ENCODE measurements at places on chromosomes 12 and 14. TPM values are rescaled to one million over a fixed set of nuclear protein-coding genes. Genes with fewer than 3 reads are reported as not detected.

Gene TSPAN8
- polyA plus RNA-seq: not detected

Gene CLEC1B
- not detected for polyA plus RNA-seq

Gene AMDHD1
- polyA plus RNA-seq: 0.04 TPM

Gene C14orf39
- polyA plus RNA-seq: 0.16 TPM

Gene CCDC38
- polyA plus RNA-seq: not detected

Gene SERPINA5
- not detected for polyA plus RNA-seq

Gene PARP11
- 5.4 TPM for polyA plus RNA-seq

Gene SAV1
- 33.8 TPM for polyA plus RNA-seq

Gene PYGL
- polyA plus RNA-seq: 60.4 TPM

Gene KCNMB4
- polyA plus RNA-seq: 0.14 TPM

Gene IL23A
- polyA plus RNA-seq: 0.19 TPM

Gene KRT72
- polyA plus RNA-seq: not detected

DNA sequence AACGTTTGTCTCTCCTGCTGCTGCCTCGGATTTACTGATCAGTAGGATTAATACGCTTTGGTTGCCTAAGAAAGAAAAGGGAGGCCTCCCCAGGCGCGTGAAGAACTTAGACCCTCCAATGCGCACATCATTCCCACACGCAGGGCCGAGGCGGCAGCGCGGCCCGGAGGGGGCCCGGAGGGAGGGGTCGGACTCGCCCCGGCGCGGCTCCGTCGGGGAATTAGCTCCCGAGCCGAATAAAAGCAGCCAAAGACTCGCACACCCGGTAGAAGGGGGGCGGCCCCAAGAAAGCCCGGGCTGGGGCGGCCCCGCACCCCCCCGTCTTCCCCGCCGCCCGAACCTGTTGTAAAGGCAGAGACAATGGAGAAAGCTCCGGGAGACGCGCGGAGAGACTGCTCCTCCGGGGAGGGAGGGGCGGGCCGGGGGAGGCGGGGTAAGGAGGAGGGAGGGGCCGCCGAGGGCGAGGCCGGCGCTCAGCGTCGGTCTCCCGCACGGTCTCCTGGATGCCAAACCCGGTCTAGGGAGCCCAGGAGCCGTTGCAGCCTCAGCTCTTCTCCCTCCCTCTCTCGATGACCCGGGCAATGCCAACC is at the start of gene NELL2:
Gene NELL2 (minus strand): TSS at position 362 of the 590 bp plus-strand sequence. CDS start 446 bp downstream, outside the sequence.
- no peak for DNase-seq

GRCh38 chr14:99937475-99938244 is 127.6 kb upstream of the EVL start:
- no peak for DNase-seq

- no peak for DNase-seq
These were observed 76.9 kb upstream of the OTX2 start for GRCh38 chr14:56887216-56887615.

GRCh38 chr14:33700052-33700451 is 250.8 kb downstream of the EGLN3 start:
- DNase-seq: no peak

DNA sequence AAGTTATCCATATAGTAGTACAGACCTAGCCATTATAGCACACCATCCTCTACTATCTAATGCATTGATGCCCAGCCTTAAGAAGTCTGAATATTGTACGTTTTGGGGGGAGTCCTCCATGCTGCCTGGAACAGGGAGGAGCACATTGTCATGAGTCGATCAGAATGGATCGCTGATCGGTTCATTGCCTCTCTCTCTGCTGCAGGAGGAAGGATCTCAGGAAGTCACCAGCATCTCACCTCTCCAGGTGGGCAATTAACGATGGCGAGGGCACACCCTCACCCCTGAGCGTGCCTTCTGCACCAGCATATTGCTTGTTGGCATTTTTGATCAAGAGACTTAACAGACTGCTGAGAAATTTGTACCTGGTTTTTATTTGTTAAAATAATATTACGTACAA is 11.5 kb downstream of the CCND2 start:
- no peak for DNase-seq

DNA sequence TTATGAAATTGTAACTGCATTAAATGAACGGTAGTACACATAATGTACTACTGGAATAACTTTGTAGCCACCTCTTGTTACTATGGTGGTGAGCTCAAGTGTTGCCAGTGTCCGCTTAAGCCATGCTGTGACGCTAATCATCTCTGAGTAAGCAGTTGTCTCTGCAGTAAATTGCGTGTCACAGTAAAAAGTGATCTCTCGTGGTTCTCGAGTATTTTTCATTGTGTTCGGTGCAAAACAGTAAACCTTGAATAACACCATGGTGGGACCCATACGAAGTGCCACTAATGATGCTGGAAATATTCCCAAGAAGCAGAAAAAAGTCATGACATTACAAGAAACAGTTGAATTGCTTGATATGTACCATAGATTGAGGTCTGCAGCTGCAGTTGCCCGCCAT is 524.8 kb downstream of the SOX5 start:
- DNase-seq: no peak

- no peak for DNase-seq
These were observed 73.2 kb downstream of the FERMT2 start for GRCh38 chr14:52877628-52878027.

DNA sequence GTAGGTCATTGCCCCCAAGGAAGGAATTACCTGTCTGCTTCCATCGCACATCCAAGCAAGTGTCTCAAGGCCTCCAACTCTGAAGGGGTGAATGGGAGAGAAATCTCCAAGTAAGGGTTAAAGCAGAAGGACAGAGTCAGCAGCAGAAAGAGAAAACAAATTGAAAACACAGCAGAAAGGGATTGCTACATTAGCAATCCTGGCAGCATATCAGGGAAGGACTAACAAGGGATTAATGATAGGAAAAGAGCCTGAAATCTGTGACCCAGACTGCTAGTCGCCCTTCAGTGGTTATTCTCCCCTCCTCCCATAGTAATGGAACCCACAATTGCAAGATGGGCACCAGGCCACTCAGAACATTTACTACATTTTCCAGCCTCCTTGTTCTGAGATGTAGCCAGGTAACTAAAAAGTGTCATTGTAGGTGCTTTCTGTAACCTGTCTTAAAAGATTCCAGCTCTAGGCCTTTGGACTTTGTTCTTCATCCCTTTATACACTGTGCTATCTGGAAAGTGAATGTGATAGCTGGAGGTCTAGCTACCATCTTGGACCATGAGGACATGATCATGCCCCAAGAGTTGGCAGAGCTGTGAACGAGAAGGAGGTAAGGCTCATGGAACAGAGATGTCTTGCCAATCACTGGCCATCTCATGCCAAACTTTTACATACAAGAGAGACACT is 36.0 kb downstream of the MAP3K9 start:
- no peak for DNase-seq

DNA sequence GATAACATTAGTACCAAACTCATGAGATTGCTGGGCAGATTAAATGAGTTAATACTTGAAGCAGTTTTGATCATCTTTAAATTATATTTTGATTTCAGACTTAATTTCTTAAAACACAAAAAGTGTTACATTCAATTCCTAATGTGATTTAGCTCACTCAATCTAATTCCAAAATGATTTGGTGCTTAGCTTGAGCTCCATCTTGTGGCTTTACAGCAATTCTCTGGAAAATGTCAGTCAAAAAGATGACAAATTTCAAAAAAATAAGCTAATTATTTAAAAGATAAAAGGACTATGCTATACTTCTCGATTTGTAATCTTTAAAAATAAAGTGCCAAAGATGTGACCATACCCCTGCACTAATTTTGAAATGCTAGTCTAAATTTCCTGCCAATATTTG is 10.1 kb downstream of the LLPH start:
- no peak for DNase-seq

- DNase-seq: no peak
These were observed 91.4 kb upstream of the FLRT2 start for GRCh38 chr14:85438481-85438942.

DNA sequence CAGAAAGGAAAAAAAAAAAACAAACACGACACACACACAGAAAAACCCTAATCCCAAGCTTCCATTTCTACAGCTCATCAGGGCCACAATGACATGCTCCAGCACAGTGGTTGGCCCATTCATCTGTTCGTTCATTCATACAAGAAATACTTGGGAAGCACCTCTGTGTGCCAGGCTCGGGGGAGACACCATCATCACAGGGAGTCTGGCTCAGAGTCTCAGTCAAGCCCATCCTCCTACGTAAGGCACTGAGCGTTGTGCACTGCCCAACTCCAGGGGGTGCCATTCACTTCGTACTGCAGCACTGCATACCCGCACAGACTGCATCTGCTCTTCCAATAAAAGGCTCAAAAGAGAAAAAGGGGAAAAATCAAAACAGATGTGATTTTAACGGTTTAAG is 15.3 kb downstream of the VPS37B start:
- no peak for DNase-seq

DNA sequence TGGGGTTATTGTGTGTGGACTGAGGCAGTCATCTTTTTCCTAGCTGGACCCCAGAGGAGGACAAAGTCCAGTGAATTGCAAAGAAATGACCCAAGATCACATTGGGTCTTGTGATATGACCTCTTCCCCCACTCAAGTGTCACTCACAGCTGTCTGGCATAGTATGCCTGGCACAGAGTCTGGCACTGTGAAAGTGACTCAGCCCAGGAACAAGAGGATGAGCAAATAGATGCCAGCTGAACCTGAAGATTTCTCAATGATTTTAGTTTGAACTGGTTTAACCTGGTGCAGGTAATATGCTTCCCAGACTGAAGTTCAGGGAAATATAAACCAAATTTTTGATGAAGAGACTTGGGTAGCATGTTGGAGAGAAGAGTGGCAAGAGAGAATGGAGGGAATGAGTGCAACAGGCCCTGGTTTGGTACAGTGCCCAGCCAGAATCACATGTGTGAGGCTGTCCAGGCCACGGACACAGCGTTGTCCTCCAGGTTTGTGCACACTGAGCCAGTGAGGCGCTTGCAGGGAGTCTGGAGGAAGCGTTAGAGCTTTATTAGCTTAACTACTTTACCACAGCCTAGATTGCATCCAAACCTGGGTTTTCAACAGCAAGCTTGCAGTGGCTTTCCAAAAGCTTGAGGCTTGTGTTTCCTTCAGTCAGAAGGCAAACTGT is 332.9 kb downstream of the NUAK1 start:
- no peak for DNase-seq

- no peak for DNase-seq
These were observed 36.1 kb upstream of the CRY1 start for GRCh38 chr12:107129315-107129930.

DNA sequence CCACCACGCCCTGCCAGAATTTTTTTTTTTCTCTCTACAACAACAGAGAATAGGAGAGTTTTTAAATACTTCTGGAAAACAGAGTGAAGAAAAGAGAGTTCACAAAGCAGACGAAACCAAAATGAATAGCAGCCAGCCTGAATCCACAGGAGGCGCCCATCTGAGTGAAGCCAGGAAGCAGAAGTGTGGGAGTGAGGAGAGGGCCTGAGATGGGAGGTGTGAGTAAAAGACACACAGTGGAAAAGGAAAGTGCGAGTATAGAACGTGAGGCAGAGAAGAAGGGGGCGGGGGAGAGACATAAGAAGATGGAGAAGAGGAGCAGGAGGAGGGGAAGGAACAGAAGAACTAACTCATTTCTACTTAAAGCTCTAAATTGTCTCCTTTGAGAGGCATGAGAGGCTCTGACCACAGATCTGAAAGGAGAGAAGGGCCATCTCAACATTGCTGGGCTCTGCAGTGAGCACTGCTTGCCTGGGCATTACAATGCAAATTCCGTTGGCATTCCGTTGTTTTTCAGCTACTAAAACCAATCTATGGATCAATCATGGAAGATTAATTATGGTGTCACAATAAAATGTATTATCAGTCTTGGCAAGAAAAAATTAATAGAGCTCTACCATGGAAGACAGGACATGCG is 140.1 kb upstream of the CPSF6 start:
- DNase-seq: no peak

GRCh38 chr12:91717804-91718203 is 427.8 kb downstream of the BTG1 start:
- no peak for DNase-seq

- no peak for DNase-seq
These were observed 43.7 kb upstream of the RNU6-8 start for GRCh38 chr14:32246751-32247150.

DNA sequence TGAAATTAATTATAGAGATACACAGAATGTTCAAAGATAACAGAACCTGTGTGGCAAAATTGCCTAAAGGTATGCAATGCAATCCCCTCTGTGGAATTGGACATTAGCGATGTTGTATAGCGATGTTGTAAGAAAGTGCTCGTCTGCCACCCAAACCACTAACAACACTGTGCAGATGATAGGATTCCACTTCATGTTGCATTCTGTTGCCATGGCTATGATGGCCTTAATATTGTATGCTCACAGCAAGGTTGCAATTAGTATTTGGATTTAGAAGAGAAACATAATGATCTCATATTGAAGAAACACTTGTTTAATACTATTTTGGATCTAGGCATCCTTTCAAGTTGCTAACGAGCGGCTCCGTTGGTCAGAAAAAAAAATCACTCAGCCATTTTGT is 260.3 kb downstream of the BCAT1 start:
- DNase-seq: no peak

- no peak for DNase-seq
These were observed 7.3 kb upstream of the RNASE1 start for GRCh38 chr14:20809917-20810316.

GRCh38 chr14:22320362-22320750 is 268.7 kb downstream of the DAD1 start:
- no peak for DNase-seq

DNA sequence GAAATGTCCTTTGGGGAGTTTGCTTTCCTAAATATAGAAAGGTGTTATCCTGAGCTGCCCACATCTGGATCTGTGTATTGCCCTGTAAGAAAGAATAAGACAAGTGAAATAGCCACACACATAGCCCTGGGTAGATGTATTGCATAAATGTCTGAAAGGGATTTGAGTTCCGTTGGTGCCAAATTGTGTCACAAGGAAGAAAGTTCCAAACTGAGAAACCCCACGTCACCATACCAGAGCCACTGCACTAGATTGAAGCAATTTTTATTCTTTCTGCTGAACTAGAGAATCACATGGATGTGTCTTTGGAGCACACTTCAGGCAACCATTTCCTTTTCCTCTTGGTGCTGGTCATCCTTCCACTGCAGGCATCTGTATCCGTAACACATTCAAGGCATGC is 5.0 kb downstream of the RNASE9 start:
- no peak for DNase-seq

DNA sequence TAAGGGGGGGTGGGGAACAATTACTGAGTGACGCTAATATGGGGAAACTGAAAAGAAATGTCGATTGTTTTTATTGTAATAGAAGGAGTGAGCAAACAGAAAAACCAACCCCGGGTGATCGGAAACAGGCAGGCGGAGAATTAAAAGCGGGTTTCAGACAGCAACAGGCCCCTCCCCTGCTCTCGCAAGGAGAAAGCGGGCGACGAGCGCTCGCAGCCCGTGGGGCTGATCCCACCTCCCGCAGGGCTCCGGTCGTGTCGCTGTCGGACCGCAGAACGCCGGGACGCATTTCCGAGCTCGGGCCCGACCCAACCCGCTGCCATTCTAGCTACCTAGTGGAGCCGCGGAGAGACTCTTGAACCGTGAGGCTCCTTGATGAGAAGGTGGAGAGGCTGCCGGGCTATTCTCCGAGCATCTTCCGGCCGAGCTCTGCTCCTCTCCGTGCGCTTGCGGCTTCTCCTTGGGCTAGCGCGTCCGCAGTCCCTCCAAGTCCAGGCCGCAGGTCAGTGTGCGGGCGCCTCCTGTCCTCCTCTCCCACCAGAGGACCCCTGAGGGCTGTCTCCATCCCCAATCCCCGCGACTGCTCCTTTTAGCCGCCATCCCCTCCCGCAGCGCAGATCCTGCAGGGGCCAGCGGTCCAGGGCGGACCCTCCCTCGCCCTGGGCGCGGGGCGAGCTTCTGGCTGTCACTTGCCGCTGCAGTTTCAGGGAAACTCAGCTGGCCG is 4.1 kb upstream of the PAX9 start:
- DNase-seq: no peak
